ENCODE measurements at places on chromosomes 2 and 18.

DNA sequence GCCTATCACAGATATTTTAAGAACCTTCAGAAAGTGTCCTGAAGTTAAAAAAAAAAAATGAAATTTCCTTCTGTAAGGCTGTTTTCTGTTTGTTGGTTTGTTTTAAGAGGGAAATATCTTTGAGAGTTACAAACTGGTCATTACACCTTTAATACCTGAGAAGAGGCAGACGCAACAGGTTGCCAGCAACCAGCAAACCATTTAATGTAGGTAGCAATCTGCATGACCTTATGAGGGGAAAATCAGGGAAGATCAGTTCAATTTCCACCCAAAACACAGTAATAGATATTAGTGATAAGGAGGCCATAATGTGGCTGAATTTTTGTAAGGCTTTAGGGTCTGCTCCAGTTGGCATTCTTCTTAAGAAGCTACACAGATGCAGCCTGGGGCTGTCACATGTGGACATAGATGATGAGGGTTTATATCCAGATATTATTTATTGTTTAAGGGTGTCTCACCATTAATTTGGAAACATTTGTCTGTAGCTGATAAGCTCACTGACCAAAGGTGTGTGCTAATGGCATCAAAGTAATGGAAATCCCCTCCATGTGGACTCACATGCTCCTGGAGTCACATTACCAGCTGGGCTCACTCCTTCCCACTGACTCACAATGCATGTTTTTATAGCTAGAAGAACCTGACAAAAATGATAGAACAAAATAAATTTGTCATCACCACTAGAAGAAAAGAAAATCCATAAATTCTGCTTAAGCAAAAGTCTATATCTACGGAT is 83.5 kb upstream of the DTNA start:
- no peak for DNase-seq

DNA sequence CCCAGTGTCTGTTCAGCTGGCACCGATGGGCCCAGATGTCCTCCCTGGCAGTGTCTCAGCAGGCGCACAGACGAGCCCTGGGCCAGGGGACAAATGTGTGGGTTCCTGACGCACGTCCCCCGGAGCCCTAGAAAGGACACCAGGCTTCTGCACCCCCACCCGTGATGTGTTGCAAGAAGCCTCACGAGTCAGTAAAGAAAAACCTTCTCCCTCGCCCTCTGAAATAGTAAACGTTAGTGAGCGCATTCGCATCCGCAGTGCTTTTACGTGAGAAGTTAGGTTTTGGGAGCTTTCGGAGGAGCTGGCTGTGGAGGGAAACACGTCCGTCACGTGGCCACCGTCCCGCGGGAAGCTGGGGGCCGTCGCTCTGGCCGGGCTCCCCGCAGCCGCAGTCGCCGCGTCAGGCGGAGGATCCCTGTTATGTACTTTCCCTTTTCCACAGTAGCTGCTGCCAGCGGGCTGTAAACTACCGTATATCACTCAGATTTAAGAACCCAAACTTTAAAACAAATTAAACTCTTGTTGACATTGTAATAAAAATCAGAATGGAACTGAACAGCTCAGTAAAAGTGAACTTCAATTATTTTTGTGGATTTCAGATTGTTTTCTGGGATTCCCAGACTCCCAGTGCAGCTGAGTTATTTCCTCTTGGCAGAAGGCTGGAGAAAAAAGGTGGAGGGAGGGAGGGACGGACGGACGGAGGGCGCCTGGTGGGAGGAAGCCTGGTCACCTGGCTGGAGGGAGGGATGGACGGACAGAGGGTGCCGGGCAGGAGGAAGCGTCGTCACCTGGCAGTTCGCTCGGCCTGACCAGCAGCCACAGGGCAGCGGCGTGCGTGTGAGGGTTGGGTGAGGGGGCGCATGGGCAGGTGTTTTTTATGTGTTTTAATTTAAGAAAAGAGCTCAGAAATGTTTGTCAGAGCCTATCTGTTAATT is 112.1 kb downstream of the NFATC1 start:
- peak; percentile 82 for DNase-seq

GRCh38 chr18:57941841-57942489 is 102.1 kb upstream of the NEDD4L start:
- no peak for DNase-seq

GRCh38 chr2:149814901-149815300 is 227.3 kb upstream of the MMADHC start:
- no peak for DNase-seq

DNA sequence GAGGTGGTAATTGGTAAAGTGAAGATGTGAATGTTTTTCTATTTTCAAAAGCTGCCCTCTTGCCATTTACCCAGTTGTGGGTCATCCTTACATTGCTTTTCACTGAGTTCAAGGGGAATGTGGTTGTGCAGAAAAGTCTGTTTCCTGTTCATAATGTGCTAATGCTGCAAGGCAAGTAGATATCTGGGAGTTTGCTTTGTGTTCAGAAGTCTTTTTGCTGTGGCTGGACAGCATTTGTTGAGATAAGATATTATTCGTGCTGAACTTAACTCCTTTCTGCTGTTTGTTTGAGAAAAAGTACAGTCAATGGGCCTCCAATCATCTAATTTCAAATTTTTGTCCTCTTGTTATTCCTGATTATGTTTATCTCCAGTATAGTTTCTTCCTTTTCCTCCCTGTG is 263.2 kb downstream of the LTBP1 start:
- no peak for DNase-seq
